ENCODE measurements at places on chromosomes 7 and 10.

GRCh38 chr7:106177738-106178592, 65.9 kb upstream of the SYPL1 start:
- H3K4me3 ChIP-seq, result no peak overlapping the region
- peak overlapping the region; percentile 6 for H3K27ac ChIP-seq
- peaks cover 12% of the 10 kb centered on the region for H3K27me3 ChIP-seq

GRCh38 chr7:42690794-42691639, 220.9 kb downstream of the C7orf25 start:
- no peaks in the 10 kb centered on the region for H3K27me3 ChIP-seq
- peak overlapping the region; percentile 27 for H3K27ac ChIP-seq
- DNase-seq, result no peak
- H3K36me3 ChIP-seq, result no peaks in the 10 kb centered on the region
- H3K4me3 ChIP-seq, result no peak overlapping the region

- H3K27ac ChIP-seq, result peak overlapping the region; percentile 18
- no peak for DNase-seq
- H3K4me1 ChIP-seq, result peaks cover 13% of the 10 kb centered on the region
- H3K27me3 ChIP-seq, result no peaks in the 10 kb centered on the region
- no peak overlapping the region for H3K4me3 ChIP-seq
- H3K36me3 ChIP-seq, result peaks cover 42% of the 10 kb centered on the region
Measured at GRCh38 chr7:158809596-158809995, 19.7 kb downstream of the ESYT2 start.

GRCh38 chr7:139407555-139407954, 47.9 kb downstream of the LUC7L2 start:
- DNase-seq, result no peak

GRCh38 chr7:23356726-23357125, 57.6 kb downstream of the MALSU1 start:
- no peak for DNase-seq
- H3K27me3 ChIP-seq, result no peaks in the 10 kb centered on the region
- no peaks in the 10 kb centered on the region for H3K36me3 ChIP-seq
- H3K27ac ChIP-seq, result no peak overlapping the region
- peaks cover 32% of the 10 kb centered on the region for H3K4me1 ChIP-seq

DNA sequence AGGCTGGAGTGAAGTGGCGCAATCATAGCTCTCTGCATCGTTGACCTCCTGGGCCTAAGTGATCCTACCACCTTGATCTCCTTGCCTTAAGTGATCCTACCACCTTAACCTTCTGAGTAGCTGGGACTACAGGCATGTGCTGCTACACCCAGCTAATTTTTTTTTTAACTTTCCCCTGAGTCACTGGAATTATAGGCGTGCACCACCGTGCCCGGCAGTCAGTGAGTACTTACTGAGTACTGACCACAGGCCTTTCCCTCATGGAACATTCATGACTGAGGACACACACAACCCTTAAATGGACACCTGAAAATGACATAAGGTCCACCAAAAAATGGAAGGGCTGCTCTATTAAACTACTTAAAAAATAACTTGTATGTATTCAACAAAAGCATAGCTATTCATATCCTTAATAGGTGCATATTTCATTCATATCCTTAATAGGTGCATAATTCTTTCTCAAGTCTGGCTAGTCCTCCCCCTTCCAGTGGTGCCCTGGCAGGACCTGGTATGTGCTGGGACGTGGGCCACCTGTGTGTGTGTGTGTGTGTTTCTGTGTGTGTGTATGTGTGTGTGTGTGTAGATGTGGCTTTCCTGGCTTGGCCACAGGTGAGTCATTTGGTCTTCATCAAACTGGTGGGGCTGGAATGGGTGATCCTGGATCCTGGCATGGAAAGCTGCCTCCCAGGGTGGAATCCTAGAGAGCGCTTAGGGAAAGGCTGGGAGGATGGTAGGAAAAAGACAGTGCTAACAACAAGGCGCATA, 3.5 kb downstream of the FAM180A start:
- no peak for DNase-seq
- H3K27me3 ChIP-seq, result no peaks in the 10 kb centered on the region
- H3K36me3 ChIP-seq, result no peaks in the 10 kb centered on the region
- H3K4me1 ChIP-seq, result peaks cover 27% of the 10 kb centered on the region
- peak overlapping the region; percentile 75 for H3K27ac ChIP-seq

GRCh38 chr7:38211940-38212339, 33.9 kb downstream of the STARD3NL start:
- no peaks in the 10 kb centered on the region for H3K4me1 ChIP-seq
- H3K4me3 ChIP-seq, result no peak overlapping the region
- DNase-seq, result no peak

DNA sequence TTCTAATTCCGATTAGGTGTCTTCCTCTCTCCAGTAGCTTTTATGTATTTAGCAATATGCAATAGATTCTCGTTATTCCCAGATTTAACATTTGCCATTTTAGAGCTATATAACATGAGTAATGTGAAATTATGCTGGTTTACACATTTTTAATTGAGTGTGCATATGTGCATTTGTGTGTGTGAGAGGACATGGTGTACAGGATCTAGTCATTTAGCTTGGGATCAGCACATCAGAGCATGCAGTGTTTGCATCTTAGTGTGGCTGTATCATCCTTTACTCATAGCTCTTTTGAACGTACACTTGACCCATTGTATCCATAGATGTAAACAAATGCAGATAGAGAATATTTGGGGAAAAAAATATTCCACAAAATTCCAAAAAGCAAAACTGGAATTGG, 65.9 kb downstream of the DENND11 start:
- no peaks in the 10 kb centered on the region for H3K27me3 ChIP-seq
- no peak overlapping the region for H3K27ac ChIP-seq
- H3K4me3 ChIP-seq, result no peak overlapping the region
- peaks cover 59% of the 10 kb centered on the region for H3K36me3 ChIP-seq
- no peaks in the 10 kb centered on the region for H3K4me1 ChIP-seq

DNA sequence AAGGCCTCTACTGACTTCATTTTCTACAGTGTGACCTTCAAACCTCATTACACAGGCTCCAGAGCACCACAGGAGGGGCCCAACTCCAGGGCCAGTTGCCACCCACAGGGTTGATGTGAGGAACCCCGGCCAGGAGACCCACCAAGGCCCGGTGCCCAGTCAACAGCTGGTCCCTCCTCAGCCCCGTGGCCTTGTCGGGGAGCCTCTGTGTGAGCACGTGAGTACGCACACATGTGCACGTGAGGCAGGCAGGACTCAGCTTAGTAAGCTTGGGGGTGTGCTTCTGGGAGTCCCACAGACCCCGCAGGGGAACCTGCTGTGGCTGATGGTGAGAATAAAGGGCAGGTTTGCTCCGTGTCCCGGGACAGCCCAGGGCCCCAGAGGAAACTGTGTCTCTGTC, 104.5 kb downstream of the VIPR2 start:
- no peaks in the 10 kb centered on the region for H3K4me1 ChIP-seq
- no peak overlapping the region for H3K4me3 ChIP-seq
- no peak for DNase-seq
- no peaks in the 10 kb centered on the region for H3K36me3 ChIP-seq
- H3K27ac ChIP-seq, result no peak overlapping the region

GRCh38 chr10:33509231-33509831, 174.9 kb upstream of the NRP1 start:
- no peaks in the 10 kb centered on the region for H3K27me3 ChIP-seq
- no peak for DNase-seq
- H3K4me3 ChIP-seq, result no peak overlapping the region
- peak overlapping the region; percentile 51 for H3K27ac ChIP-seq
- no peaks in the 10 kb centered on the region for H3K36me3 ChIP-seq

DNA sequence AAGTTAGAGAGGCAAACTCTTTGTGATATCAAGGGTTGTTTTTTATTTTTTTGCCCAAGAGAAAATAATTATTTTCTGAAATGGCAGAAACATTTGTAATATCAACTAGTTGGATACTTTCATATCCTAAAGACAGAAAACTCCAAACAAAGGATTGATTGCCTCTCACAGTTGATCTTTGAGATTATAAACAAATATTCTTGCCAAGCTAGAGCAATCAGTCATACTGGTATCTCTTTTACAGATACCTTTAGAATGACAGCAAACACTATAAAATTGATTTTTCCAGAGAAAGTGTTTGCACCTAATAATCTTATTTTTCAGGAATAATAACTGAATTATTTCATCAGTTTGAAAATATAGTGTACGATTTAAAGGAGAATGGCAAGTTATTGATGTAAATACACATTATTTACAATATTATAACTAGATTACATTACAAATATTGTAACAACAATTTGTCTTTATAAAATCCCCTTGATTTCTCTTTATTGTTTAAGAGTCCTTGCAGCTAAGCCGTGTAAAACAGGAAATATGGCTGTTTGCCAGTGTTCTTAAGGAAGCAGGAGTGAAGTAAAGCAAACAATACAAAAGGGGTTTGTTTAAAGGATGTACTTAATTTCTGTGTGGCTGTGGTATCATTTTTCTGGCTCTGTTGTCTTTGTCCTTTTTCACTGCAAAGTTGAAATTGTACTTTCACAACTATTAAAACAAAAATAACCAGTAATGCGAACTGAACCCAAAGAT, 58.4 kb downstream of the MAPK8 start:
- H3K27me3 ChIP-seq, result no peaks in the 10 kb centered on the region
- H3K4me3 ChIP-seq, result no peak overlapping the region
- no peak overlapping the region for H3K27ac ChIP-seq
- H3K36me3 ChIP-seq, result no peaks in the 10 kb centered on the region
- no peak for DNase-seq

DNA sequence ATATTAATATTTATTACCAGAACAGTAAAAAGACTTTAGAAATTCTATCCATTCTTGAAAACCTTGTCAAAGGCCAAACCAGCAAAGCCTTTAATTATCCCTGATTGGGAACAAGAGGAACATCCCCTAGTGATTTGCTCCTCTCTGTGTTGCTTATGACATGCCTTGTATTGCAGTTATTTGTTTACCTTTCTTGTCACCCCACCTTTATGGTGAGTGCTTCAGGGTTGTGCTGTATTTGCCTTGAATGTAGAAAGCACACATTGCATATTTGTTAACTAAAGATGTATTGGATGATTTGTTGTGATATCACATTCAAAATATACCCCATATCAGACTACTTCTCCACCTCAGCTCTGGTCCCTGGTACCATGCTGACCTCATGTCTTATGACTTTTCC, 23.5 kb upstream of the TECTB start:
- no peaks in the 10 kb centered on the region for H3K27me3 ChIP-seq
- H3K4me3 ChIP-seq, result no peak overlapping the region
- no peaks in the 10 kb centered on the region for H3K36me3 ChIP-seq
- no peak for DNase-seq
- no peaks in the 10 kb centered on the region for H3K4me1 ChIP-seq

- H3K4me1 ChIP-seq, result no peaks in the 10 kb centered on the region
- H3K27ac ChIP-seq, result no peak overlapping the region
- H3K4me3 ChIP-seq, result no peak overlapping the region
Measured at GRCh38 chr10:82762641-82763040, 887.6 kb downstream of the NRG3 start.

GRCh38 chr7:65800890-65801341, 72.0 kb upstream of the VKORC1L1 start:
- DNase-seq, result no peak
- H3K36me3 ChIP-seq, result peaks cover 14% of the 10 kb centered on the region
- no peak overlapping the region for H3K4me3 ChIP-seq
- H3K4me1 ChIP-seq, result no peaks in the 10 kb centered on the region
- no peaks in the 10 kb centered on the region for H3K27me3 ChIP-seq
- H3K27ac ChIP-seq, result no peak overlapping the region

DNA sequence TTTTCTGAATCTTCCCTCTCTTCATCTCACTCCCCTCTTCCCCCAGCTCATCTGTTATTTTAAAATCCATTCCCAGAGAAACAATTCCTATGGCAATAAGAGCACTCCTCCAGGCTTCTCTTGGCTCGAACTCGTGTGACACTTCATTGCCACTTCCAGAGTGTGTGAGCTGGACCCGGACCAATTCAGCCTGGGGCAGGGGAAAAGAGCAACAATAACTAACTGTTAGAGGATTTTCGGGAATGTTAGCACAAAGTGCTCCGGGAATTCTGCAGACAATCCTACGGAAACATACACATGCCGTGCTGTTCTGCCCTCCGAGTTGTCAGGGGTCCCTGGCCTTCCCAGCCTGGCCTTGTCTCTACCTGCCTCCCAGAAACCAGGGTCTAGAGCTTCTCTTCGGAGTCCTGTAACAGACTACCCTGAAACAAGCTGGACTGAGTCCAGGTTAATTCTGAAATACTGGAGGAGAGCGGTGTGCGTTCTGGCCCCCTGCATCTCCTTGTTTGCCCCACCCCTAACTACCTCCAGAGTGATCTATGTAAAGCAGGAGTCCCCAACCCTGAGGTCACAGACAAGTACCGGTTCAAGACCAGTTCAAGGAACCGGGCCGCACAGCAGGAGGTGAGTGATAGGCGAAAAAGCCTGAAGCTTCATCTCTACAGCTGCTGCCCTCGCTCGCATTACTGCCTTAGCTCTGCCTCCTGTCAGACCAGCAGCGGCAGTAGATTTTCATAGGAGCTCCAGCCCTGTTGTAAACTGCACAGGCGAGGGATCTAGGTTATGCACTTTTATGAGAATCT, 11.3 kb downstream of the COL26A1 start:
- no peak overlapping the region for H3K27ac ChIP-seq
- DNase-seq, result no peak
- no peaks in the 10 kb centered on the region for H3K36me3 ChIP-seq
- H3K4me1 ChIP-seq, result no peaks in the 10 kb centered on the region
- H3K27me3 ChIP-seq, result no peaks in the 10 kb centered on the region

- no peak for DNase-seq
- H3K4me1 ChIP-seq, result no peaks in the 10 kb centered on the region
- no peak overlapping the region for H3K4me3 ChIP-seq
- H3K36me3 ChIP-seq, result no peaks in the 10 kb centered on the region
- no peak overlapping the region for H3K27ac ChIP-seq
Measured at GRCh38 chr7:127865466-127865865, 165.8 kb downstream of the LRRC4 start.

DNA sequence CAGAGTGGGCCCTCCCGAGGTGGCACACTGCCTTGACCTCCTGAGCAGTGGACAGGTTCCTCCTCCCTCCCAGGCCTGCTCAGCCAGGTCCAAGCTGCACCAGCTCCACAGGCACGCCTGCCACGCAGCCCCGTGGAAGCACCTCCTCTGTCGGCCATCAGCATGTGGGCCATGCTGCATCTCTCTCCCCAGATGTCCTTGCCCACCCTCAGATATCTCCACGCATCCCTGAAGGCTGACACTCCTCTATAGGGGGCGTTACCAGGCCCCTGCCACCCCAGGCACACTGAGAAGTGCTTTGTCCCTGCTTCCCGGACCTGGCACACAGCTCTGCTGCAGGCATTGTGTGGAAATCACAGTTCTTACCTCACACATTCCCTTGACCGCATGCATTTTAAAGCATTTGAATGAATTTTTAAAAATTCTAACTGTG, 598.5 kb downstream of the SDK1 start:
- H3K27ac ChIP-seq, result no peak overlapping the region
- H3K4me1 ChIP-seq, result no peaks in the 10 kb centered on the region
- H3K27me3 ChIP-seq, result peaks cover 6% of the 10 kb centered on the region
- H3K4me3 ChIP-seq, result no peak overlapping the region
- H3K36me3 ChIP-seq, result no peaks in the 10 kb centered on the region

All from esophagus squamous epithelium (tissue), 5 donors.